H1 (cell line): ENCODE measurements at places on chromosomes 13 and 19.

DNA sequence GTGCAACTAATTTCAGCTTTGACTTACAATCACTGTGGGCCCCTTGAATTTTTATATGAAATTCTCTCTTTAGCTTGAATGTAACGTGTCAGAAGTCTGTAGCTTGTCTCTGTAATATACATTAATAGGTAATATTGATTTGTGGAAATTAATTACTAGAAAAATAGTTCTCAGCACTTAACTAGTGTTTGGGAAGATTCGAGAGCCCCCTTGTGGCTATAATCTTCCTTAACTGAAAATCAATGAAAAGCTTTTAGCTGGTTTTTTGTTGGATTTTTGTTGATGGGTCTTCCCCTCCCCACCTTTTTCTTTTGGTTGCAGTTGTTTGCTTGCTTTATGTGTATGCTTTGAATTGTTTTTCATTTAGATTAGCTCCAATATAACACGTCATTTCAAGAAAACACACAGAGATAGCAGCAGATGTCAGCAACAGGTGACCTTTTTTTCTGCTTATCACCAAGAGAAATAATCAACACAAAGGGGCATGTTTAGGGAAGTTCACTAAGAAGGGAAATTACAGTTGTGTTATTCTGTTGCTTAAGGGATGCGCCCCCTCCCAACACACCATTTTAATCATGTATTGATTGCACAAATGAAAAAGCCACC is 176.8 kb downstream of the OXGR1 start:
- DNase-seq = no peak

DNA sequence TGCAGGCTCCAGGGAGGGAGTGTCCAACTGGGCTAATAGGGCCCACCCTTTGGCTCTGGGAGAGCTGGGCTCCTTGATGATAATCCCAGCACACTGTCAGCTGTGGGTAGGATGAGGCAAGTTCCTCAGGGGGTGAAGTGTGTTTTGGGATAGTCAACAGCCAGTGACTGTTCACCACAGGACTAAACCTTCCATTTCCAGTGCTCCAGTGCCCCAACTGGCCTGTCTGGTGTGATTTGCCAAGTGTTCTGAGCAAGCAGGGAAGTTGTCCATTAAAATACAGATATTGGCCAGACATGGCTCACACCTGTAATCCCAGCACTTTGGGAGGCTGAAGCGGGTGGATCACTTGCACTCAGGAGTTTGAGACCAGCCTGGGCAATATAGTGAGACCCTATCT is 150.9 kb downstream of the TM9SF2 start:
- no peak for DNase-seq

GRCh38 chr19:17022738-17023137 is 3.9 kb downstream of the CPAMD8 start:
- no peak for DNase-seq

GRCh38 chr13:59730026-59730425 is 433.7 kb downstream of the DIAPH3 start:
- DNase-seq = no peak

- no peak for DNase-seq
These were observed 157.6 kb downstream of the KLF5 start for GRCh38 chr13:73216381-73216831.
